ENCODE measurements at places on chromosomes 3 and 15.

DNA sequence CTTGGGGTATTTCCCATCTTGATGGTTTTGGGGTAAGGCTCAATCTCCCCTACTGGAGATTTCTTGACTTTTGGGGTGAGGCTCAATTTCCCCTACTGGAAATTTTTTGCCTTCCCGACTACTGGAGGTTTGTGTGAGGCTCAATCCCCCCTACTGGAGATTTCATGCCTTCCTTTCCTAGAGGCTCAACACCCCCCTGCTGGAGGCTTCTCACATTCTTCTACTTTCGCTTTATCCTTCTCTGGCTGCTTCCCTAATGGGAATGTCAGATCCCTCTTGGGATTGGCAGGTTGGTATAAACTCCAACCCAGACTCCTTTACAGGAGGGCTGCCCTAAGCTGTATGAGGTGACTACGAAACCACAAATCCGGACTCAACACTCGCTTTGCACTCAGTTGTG lies 49.2 kb downstream of the KATNBL1 start:
- DNase-seq = no peak

DNA sequence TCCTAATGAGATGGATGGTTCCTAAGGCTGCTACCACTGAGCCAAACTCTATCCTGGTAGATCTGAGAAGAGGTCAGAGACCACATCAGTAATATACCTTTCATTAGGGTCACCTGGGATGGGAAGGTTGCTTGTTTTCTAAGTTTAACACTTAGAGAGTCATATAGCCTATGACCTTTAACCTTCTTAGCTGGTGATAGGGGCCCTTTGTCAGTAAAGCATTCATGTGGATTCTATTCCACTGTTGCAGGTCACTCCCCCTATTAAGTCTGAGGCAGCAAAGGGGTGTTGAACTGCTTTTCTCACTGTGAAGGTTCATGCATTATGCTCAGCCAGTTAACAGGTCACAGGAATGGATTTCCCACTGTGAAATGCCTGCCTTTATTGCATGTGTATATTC lies 6.1 kb upstream of the ZNF609 start:
- DNase-seq = no peak

- no peak for DNase-seq
Measured at GRCh38 chr15:42679285-42680141, 57.4 kb downstream of the CDAN1 start.

DNA sequence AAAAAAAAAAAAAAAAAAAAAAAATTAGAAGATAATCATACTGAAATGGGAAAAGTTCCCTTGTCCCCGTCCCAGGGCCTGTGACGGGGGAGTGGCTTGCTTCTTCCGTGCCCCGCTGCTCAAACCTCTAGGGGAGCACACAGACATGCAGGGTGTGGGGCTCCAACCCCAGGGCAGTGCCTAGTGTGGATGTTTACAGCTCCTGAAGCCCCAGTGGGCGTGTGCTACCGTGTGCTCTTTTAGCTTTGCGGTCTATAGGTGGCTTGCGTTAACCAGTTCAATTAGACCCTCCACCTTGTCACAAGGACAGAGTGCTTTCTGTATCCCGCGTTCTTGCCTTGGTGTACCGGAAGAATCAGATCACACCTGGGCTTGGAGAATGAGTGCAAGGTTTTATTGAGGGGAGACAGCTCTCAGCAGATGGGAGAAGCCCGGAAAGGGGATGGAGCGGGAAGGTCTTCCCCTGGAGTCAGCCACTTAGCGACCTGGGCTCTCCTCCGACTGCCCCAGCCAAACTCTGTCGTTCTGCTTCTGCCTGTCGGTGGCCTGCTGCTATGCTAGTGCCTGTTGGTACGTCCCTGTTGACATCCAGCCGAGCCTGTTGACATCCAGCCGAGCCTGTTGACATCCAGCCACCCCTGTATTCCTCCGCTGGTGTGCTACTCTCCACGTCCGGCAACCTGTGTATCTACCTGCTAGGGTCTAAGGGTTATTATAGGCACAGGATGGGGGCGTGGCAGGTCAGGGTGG lies 569.8 kb downstream of the VGLL3 start:
- no peak for DNase-seq

DNA sequence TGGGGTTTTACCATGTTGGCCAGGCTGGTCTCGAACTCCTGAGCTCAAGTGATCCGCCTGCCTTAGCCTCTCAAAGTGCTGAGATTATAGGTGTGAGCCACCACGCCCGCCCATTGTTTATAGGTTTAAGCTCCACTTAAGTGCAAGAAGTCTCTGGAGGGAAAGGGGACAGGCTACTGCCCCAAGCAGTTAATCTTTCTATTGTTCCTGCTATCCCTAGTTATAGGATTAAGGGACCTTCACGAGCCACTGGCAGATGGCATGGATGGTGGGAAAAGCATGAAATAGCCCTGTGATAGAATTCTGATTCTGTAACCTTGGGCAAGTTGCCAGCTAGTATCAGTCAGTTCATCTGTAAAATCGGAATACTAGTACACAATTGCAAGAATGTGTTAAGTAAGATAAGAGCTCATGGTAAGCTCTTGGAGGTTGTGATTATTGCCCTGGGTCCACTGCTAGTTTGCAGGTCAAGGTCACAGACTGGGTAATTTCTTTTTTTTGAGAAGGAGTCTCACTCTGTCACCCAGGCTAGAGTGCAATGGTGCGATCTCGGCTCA lies 5.3 kb upstream of the RBPMS2 start:
- DNase-seq = no peak

DNA sequence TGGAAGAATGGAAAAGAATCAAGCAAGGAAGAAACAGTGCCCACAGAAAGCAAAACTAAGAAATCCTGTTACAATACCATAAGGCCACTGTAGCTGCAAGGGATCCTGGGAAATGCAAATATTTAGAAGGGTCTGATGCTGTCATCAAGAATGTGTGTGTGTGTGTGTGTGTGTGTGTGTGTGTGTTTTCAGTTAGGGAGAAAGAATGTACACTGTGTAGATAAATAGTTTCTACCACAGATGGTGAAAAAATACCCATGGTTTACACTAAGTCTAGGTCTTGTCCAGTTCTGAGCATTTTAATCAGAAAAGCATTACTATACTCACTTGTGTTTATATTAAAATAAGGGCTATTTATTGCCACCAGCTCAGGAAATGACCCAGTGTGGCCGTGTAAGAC lies 355.0 kb downstream of the RBMS3 start:
- DNase-seq = no peak

GRCh38 chr3:14792691-14793121 lies 26.1 kb upstream of the FGD5 start:
- DNase-seq = no peak

GRCh38 chr15:43135351-43135750 lies 2.0 kb downstream of the TMEM62 start:
- DNase-seq = no peak

DNA sequence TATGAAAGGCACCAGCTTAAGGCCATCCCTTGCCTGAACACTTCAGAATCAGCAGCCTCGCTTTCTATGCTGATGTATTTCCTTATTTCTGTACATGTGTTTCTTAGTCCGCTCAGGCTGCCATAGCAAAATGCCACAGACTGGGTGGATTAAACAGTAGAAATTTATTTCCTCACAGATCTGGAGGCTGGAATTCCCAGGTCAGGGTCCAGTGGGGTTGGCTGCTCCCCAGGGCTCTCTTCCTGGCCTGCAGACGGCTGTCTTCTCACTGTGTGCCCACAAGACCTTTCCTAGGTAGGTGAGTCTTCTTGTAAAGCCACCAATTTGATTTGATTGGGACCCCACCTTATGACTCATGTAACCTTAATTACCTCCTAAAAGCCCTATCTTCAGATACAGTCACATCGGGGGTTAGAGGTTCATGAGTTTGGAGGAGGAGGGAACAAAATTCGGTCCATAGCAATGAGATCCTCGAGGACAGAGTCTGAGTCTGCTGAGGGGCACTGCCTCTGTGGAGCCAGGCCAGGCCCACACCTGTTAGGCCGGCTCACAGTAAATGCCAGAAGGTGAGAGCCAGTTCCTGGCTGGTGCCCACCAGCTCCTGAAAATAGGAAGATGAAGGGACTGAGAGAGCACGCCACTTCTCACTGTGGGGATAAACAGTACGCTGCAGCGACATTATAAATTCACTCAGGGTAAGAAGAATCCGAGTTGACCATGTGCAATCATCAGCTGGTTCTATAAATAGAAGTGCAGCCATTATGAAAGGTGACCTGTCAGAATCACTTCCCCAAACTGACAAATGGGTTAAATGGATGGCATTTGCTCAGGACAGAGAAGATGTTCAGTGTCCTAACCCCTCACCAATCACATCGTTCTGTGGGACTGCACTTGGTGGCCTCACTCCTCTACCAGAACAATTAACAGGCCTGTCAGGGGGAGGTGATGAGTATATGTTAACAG lies 41.1 kb downstream of the CTXND1 start:
- no peak for DNase-seq

DNA sequence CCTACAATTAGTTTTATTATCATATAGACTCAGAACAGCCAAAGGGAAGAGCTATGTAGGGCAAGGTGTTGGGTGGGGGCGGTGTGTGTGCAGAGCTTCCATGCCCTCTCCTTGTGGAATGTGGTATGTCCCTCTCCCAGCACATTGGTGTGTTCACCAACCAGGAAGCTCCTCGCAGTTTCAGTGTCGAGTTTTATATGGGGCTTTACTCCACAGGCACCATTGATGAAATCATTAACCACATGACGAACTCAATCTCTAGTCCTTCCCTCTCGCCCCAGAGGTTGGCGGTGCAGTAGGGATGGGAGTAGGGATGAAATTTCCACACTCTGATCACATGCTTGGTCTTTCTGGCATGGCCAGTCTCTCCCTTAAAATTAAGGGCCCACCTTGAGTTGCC lies 13.6 kb upstream of the SRP14 start:
- DNase-seq = no peak

Measured in stimulated activated CD4-positive, alpha-beta T cell treated with anti-CD3 and anti-CD28 coated beads, Interleukin-4, amount 100 ng/mL, for 1 hour (primary cell).